ENCODE measurements at places on chromosomes 5 and 9.

GRCh38 chr5:150189326-150189725, 536 bp upstream of the SLC6A7 start:
- no peak overlapping the region for H3K27ac ChIP-seq
- no peak for DNase-seq
- no peak overlapping the region for H3K4me3 ChIP-seq
- no peaks in the 10 kb centered on the region for H3K36me3 ChIP-seq
- peaks cover 54% of the 10 kb centered on the region for H3K27me3 ChIP-seq
- H3K4me1 ChIP-seq, result no peaks in the 10 kb centered on the region

- no peak for DNase-seq
- H3K4me3 ChIP-seq, result no peak overlapping the region
- H3K27me3 ChIP-seq, result peaks cover 54% of the 10 kb centered on the region
- no peaks in the 10 kb centered on the region for H3K4me1 ChIP-seq
These were observed 62.6 kb downstream of the ANKRD55 start for GRCh38 chr5:56170557-56170956.

DNA sequence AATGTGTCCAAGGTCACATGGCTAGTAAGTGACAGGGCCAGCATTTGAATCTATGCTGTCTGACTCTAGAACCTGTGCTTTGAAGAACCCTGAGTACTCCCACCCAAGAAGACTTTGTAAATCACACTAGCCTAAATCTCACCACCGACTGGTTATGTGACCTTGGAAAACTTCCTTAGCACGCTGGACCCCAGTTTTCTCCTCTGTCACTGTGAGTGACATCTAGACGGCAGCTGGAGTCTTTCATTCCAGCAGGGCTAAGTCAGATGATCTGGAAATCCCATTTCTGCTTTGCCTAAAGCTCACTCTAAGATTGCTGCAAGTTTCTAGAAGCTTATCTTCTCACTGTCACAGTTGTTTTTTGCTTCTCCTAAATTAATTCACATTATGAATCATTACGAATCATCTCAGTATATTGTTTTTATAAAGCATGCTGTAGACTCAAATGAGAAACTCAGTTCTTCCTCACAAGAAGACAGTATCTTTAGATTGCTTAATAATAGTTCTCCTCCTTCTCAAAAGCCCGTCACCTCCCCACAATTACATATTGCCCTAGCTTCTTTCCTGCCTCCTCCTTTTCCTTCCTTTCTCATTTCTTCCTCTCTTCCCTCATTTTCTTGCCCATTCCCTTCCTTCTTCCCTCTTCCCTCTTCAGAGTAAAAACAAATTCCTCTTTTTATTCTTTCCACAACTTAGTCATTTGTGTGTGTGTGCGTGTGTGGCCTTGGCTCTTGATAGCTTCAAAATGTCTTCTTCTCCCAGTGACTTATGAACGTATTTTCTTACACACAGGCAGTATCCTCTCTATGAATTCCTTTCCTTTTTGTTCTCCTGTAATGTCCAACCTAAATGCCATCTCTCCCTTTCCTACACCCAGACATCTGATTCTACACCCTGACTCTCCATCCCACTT, 16.8 kb downstream of the ALDOB start:
- H3K27me3 ChIP-seq, result no peaks in the 10 kb centered on the region
- no peak for DNase-seq
- peaks cover 3% of the 10 kb centered on the region for H3K36me3 ChIP-seq
- H3K4me1 ChIP-seq, result no peaks in the 10 kb centered on the region

DNA sequence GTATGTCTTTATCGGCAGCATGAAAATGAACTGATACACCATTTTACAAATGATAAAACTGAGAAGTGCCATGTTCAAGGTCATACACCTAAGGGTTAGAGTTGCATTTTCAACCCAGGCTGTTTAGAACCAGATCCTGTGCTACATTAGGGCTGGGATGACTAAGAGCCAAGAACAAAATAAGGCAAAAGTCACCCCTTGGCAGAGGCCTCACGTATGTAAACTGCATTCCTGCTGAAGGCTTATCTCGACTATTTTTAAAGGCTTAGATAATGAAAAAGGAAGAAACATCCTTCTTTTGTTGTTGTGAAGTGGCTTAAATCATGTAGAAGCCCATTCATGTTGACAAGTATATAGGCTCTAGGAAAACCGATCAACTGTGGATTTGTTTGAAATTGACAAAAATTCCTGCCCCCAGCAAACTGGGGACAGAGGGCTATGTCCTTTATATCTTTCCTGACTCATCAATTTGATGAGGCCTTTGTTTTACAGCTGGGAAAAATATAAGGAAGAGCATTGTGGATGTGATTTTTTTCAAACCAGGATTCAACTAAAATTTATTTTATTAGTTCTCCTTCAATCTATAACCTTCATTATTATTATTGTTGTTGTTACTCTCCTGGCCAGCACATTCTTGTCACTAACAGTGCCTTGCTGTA, 196.5 kb downstream of the SNX18 start:
- no peak overlapping the region for H3K4me3 ChIP-seq
- H3K4me1 ChIP-seq, result peaks cover 14% of the 10 kb centered on the region
- no peak for DNase-seq

DNA sequence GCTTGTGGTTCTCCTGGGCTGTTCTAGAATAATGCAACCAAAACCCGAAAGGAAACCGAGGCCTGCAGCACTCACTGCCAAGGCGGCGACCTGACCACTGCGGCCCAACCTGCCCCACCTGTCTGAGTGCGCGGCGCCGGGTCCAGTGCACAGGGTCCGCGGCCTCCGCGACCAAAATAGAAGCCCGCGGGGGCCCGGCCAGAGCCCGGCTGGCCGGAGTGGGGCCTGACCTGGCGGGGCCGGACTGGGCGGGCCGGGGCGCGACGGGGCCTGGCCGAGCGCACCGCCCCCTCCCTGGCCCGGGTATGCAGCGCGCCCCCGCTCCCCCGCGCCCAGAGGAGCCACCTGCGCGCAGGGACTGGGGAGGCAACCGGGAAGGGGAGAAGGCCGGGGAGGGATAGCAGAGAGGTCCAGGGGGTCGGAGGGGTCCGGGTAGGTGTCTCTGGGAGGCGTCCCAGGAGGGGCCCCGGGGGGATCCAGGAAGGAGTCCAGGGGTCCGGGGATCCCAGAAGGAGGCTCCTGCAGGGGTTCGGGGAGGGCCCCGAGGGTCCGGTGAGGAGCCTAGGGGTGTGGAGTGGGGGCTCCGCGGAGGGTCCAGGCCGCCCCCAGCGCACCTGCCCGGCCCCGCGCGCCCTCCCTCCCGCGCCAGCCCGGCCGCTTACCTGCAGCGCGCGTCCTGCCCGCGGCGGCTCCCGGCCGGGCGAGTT, 503 bp downstream of the SEMA4D start:
- peak overlapping the region; percentile 72 for H3K27ac ChIP-seq
- peaks cover 26% of the 10 kb centered on the region for H3K36me3 ChIP-seq
- H3K4me1 ChIP-seq, result peaks cover 92% of the 10 kb centered on the region

Data from central memory CD8-positive, alpha-beta T cell (primary cell).